ENCODE measurements at places on chromosomes 12 and 14.

- DNase-seq, result no peak
Observed at GRCh38 chr14:71400871-71401321, 493.6 kb downstream of the PCNX1 start.

- no peak for DNase-seq
Observed at GRCh38 chr14:103634156-103634555, 5.1 kb downstream of the KLC1 start.

- DNase-seq, result no peak
Observed at GRCh38 chr12:121571920-121572319, 8.9 kb downstream of the KDM2B start.

- DNase-seq, result no peak
Observed at GRCh38 chr12:66241061-66242043, 52.3 kb downstream of the IRAK3 start.

DNA sequence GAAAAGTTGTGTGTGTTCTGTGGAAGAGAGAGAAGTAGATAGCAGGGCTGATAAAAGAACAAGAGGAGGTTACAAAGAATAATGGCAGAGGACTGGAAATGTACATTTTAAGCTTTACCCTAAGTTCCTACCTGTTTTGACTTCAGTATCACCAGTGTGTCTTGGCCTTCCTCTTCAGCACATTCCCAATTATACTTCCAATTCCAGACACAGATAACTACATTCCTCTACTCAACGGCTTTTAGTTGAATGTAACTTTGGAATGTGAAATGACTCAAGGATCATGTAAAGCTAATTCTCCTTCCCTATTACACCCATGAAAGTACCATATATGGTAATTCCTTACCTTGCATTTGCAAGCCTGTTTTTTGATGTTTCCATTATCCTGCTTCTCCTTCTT, 5.0 kb downstream of the MGST1 start:
- DNase-seq, result no peak

GRCh38 chr12:113152835-113153814, 3.6 kb downstream of the CFAP73 start:
- no peak for DNase-seq

DNA sequence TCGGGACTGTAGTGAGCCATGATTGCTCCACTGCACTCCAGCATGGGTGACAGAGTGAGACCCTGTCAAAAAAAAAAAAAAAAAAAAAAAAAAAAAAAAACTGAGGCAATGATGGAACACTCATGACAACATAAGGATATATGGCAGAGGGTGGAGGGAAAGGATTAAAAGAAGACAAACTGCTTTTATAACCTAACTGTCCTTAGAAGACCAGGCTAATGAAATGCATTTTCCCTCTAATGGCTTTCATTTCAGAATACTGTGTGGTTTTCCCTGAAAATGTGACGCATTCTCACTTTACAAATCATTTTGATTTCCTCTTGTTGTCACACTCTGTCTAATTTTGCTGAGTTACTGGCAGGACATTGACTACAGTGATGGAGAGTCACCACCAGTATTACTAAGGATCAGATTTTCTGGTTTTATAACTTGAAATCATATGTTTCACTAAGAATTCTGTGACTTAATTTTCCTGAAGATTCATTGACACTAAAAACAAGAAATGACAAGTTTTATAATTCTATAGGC, 137.6 kb upstream of the SSTR1 start:
- no peak for DNase-seq

- peak; percentile 99 for DNase-seq
Observed at GRCh38 chr14:76956316-76957090, 72.0 kb downstream of the IRF2BPL start.

DNA sequence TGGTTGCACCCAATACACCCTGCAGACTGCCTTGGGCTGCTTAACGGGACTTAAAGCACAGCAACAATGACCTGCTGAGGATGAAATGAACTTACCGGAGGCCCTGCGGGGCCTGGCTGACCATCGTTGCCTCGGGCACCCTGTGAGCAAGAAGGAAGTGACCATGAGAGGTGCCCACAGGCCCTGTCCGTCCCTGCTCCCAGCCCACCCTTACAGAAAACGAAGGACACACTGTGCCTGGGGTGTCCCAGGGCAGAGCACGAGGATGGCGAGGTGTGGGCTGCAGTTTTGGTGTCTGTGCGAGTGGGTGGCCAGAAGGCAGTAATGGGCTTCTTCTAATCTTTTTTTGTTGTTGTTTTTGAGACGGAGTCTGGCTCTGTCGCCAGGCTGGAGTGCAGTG, 14.6 kb downstream of the COL2A1 start:
- no peak for DNase-seq

- no peak for DNase-seq
Observed at GRCh38 chr14:62462988-62463387, 582.3 kb downstream of the KCNH5 start.

GRCh38 chr12:83388551-83388950, 701.8 kb downstream of the TMTC2 start:
- no peak for DNase-seq

GRCh38 chr14:71380271-71380670, 473.0 kb downstream of the PCNX1 start:
- DNase-seq, result no peak

GRCh38 chr12:129949651-129950050, 45.8 kb upstream of the TMEM132D start:
- DNase-seq, result no peak

- DNase-seq, result no peak
Observed at GRCh38 chr14:61385002-61385685, 63.8 kb downstream of the PRKCH start.

- no peak for DNase-seq
Observed at GRCh38 chr12:11769723-11770514, 120.4 kb downstream of the ETV6 start.

GRCh38 chr14:104477117-104477623, 102.4 kb upstream of the C14orf180 start:
- no peak for DNase-seq

DNA sequence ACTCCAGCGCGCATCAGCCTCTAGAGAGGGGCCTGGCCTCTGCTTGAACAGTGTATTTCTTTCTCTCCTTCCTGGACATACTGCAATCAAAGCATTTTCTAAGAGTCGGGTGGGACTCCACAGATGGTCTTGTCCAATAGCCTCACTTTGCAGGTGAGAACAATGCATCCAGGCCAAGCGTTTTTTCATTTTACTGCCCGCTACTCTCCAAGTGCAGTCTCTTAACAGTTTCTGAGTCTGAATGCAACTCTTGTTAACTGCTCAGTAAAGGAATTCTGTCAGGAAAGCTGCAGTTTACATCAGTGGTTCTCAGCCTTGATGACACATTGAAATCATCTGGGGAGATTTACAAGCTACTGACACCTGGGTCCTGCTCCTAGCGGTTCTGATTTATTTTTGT, 57.0 kb downstream of the IRF2BPL start:
- DNase-seq, result no peak

DNA sequence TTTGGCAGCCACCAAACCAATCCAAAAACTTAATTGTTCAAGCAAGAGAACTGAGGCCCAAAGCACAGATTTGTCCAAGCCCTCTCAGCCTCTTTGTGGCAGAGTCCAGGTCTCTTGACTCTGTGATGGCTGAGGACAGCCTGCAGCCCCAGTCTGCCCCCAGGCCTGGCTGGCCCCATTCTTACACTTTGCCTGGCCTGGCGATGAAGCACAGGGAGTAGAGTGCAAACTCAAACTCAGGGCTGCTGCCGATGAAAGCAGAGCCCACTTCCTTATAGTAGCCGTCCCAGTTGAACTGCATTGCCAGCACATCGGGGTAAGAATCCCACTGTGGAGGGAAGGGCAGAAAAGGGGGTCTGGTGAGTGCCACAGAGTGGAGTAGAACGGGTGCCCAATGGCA, 5.6 kb upstream of the RPAP3 start:
- DNase-seq, result peak; percentile 78
